ENCODE measurements at places on chromosomes 6 and 20. TPM values are rescaled to one million over a fixed set of nuclear protein-coding genes. Genes with fewer than 3 reads are reported as not detected.

HLA-DRB1 gene
- 9.4 TPM for polyA plus RNA-seq

TGM3 gene
- polyA plus RNA-seq, result 0.25 TPM

SLC22A1 gene
- 0.85 TPM for polyA plus RNA-seq

PNLDC1 gene
- 0.23 TPM for polyA plus RNA-seq

GGTLC1 gene
- polyA plus RNA-seq, result not detected

IGF2R gene
- polyA plus RNA-seq, result 124 TPM

PTCHD4 gene
- polyA plus RNA-seq, result 0.97 TPM

TTI1 gene
- polyA plus RNA-seq, result 16.8 TPM

KHDC3L gene
- not detected for polyA plus RNA-seq

SRMS gene
- polyA plus RNA-seq, result not detected

TMEM181 gene
- polyA plus RNA-seq, result 16.1 TPM

MAK gene
- polyA plus RNA-seq, result 0.51 TPM

CDH4 gene
- 1.2 TPM for polyA plus RNA-seq

ACSS1 gene
- polyA plus RNA-seq, result 16.5 TPM

TXNDC5 gene
- 90.0 TPM for polyA plus RNA-seq
